Stimulated activated CD8-positive, alpha-beta memory T cell treated with anti-CD3 and anti-CD28 coated beads, Interleukin-15, amount 100 ng/mL, for 1 hour (primary cell): ENCODE measurements at places on chromosomes 7 and 10.

DNA sequence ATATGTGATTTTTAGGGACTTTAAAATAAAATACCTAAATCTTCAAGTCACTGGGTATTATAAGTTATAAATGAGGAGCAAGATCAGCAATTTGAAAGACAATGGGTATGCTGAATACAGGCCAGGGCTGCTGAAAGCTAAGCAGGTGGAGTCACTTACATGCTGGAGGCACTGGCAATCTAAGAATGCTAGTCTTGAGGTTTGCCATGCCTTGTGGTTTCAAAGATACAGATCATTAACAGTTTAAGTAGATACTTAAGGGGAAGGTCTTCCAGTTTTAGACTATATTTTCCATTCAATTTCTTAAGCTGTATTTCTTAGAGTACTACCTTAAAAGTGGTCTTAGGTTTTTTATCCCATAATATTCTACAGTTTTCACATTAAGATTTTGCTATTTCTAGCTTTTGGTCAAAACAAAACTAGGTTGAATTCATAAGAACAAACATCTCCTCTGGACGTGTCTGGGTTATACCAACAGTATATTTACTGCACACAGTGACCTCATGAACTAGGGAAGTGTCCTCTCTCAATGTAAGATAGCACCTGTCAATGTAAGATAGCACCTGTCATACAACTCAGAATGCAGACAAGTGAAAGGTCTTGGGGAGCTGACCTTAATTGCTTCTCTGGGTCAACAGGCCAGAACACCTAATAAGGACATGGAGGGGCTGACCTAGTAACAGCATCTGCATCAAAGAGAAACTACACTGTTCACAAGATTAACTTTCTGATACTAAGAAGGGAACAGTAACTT is 2.0 kb downstream of the SRI start:
- DNase-seq: no peak

DNA sequence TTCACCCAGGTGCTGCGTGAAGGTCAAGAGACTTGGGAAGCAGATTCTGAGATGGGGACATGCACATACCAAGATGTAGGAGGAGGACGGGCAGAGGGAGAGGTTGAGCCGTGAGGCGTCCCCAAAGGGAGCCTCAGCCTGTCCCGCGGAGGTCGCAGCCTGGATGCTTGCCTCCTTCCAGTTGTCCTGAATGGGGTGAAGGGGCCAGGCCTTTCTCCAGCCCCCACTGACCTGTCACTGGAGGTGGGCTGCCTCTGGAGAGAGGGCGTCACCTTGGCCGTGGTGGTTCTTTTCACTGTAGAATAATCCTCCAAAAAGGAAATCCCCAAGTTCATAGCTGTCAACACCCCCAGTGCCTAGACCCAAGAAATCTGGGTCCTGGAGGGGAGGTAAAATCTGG is 283.0 kb upstream of the VSTM2A start:
- no peak for DNase-seq

DNA sequence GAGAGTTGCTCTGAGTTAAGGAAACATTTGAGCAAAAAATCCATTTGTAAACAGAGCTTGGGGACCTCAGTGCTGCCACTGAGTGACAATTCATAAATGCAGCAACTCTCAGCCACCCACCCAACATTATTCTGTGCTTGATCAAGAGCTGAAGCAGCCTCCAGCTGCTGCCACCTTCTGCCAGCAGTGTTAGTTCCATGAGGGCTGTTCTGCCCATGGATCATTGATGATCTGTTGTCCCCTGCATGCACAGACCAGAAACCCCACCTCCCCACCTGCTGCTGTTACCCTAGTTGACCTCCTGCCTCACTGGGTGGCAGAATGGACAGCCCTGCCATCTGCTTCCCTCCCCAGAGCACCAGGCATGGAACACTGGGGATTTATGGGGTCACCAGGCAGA is 305.4 kb downstream of the KCNMA1 start:
- DNase-seq: no peak

- DNase-seq: no peak
Observed at GRCh38 chr10:478471-479245, 210.8 kb downstream of the DIP2C start.

- no peak for DNase-seq
Observed at GRCh38 chr7:157284229-157285014, 52.4 kb upstream of the DNAJB6 start.

DNA sequence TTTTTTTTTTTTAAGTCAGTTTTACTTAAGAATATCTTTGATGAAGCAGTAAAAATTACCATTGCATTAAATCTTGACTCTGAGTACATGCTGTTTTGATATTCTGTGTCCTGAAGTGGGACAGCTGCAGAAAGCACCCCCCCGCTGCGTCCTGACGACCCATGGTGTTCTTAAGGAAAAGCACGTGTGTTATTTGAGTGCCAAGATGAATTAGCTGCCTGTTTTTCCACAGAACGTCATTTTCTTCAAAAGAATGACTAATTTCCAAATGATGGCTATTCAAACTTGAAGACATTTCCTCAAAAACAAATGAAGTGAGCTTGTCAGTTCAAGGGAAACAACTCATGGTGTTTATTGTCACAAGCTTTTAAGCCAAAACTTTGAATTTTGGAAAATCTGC is 45.9 kb downstream of the CREM start:
- no peak for DNase-seq

- DNase-seq: no peak
Observed at GRCh38 chr7:102255916-102256315, 30.8 kb upstream of the SH2B2 start.

DNA sequence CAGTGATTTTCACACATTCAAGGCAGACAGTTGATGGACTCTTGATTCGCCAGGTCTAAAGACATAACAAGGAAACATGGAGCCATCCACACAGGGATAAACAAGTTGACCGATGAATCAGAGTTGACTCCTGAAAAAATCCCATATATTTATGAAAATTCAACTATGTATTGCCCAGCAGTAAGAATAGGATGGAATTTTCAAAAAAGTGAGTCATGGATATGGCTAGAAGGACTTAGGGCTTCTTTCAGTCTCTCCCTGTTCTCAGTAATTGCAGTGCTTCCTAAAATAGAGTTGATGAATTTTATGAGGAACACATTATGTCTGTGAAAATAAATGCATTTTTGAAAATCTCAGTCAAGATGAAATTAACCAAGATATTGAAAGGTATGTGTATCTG is 301.2 kb downstream of the PLXDC2 start:
- no peak for DNase-seq

GRCh38 chr7:128909625-128910568 is 612 bp downstream of the KCP start:
- no peak for DNase-seq

GRCh38 chr7:24323961-24324480 is 40.0 kb downstream of the NPY start:
- DNase-seq: no peak

GRCh38 chr10:62025901-62026879 is 124.7 kb downstream of the ARID5B start:
- no peak for DNase-seq

DNA sequence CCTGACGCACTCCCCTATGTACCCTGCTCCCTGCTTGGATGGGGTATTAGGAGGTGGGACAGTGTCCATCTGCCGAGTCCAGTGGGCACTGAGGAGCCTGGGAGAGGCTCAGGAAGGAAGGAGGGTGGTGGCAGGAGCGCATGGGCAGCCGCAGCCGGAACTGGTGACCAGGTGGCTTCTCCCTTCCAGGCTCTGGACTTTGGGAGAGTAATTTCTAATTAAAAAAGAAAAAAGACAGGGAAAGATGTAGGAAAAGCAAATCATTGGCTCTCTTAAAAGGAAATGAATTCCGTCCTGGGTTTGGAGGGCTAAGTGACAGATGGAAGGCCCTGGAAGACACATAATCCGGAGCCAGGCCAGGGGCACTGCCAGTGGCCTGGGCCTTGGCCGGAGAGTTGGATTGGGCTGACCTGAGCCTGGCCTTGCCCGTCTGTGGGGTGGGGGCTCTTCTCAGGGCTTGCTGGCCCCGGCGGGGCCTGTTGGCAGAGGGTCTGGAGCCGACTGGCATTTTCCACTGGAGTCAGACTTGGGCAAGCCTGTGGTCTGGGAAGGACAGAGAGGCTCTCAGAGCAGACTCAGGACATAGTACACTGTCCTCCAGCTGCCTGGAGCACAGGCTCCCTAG is 63.0 kb downstream of the NEURL1 start:
- no peak for DNase-seq

- DNase-seq: no peak
Observed at GRCh38 chr10:102775201-102775934, 31.6 kb downstream of the WBP1L start.

GRCh38 chr7:42241424-42241823 is 4.4 kb upstream of the GLI3 start:
- no peak for DNase-seq

GRCh38 chr10:58660575-58661255 is 148.0 kb downstream of the BICC1 start:
- no peak for DNase-seq

- DNase-seq: no peak
Observed at GRCh38 chr10:103951183-103951582, 15.8 kb upstream of the SLK start.

DNA sequence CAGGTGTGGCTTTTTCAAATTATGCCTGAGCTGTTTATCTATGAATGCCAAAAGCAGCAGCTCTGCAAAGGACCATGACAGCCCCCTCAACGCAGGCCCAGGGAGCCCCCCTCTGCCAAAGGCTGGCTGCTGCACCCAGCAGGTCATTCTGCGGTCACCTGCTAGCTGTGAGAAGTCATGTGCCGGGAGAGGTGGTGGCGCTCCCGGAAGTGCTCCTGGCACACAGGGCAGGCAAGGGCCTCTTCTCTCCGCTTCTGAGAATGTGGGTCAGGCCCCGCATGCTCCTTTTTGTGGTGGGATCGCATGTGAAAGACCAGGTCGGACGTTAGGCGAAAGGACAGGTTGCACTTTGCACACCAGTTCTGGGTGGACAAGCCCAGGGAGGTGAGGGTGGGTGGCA is 16.4 kb downstream of the ZNF488 start:
- no peak for DNase-seq

GRCh38 chr7:92297736-92298135 is 52.0 kb downstream of the ANKIB1 start:
- DNase-seq: no peak

- DNase-seq: no peak
Observed at GRCh38 chr7:116933465-116933864, 19.8 kb upstream of the ST7 start.

- no peak for DNase-seq
Observed at GRCh38 chr10:91785830-91786229, 12.4 kb upstream of the TNKS2 start.

- DNase-seq: no peak
Observed at GRCh38 chr7:152699079-152699478, 23.1 kb upstream of the XRCC2 start.
